SK-N-DZ (cell line): ENCODE measurements at places on chromosomes 6 and 20.

DNA sequence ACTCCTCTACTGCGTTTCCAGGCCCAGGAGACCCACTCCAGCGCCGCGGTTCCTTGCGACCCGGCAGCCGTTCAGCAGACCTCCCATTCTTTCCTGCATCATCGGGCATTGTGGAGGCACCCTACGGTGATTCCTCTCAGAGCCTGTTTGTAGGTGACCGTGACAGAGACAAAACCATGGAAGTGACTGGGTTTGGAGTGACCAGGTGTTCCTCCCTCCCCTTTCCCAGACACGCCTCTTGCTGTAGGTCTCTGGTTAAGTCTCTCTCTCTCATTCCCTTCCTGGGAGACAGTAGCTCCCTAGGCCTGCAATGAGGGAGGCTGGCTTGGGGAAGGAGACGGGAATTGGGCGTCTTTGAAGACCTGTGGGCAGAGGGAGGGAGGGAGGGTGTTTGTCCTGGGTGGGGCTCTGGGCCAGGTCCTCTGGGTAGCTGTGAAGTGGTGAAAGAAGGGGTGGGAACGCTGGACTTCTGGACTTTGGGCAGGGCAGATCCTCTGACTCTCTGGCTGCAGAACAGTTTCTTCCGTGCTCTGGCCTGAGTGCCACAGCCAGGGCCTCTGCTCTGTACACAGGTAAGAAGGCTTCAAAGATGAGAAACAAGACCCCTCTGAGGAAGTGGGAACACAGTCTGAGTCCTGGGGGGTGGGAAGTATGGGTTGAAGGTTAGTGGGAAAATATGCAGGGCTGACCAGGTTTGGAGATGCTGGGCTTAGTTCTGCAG, 763 bp downstream of the KLC4 start:
- peak; percentile 29 for DNase-seq

DNA sequence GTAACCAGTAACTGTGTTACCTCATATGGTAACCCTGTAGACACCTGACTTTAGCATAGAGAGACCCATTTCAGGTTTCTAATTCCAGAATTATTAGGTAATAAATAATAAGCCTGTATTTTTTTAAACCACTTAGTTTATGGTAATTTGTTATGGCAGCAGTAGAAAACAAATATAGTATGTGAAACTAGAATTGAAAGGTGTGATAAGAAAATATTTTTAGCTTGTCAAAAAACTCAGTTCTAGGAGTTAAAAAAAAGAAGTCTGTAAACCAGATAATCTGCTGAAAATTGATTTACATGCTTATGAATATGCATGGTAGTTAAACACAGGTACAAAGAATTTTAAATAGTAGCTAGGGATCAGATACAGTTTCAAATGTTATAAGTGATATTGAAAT, 695.0 kb upstream of the GJE1 start:
- no peak for DNase-seq

DNA sequence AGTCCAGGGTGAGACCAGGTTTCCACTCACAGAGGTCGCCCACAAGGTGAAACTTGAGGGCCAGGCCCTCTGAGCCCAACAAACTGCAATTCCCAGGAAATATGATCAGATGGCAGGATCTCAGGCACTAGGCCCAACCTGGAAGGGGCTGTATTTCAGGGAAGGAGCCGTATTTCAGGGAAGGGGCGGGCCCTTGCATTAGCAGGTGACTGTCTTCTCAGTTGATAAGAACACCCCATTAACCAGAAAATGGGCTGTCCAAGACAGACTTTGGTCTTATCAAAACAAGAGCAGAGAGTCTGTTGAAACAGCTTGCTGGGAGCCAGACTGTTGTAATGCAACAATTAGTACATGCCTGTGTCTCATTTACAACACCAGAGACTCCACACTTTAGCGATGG, 10.9 kb upstream of the BNIP5 start:
- no peak for DNase-seq

- DNase-seq, result no peak
Observed at GRCh38 chr20:22353586-22353985, 230.8 kb downstream of the FOXA2 start.

GRCh38 chr6:7241709-7242645, 71.0 kb downstream of the SSR1 start:
- DNase-seq, result no peak

GRCh38 chr20:24501764-24502556, 32.5 kb downstream of the SYNDIG1 start:
- peak; percentile 96 for DNase-seq

DNA sequence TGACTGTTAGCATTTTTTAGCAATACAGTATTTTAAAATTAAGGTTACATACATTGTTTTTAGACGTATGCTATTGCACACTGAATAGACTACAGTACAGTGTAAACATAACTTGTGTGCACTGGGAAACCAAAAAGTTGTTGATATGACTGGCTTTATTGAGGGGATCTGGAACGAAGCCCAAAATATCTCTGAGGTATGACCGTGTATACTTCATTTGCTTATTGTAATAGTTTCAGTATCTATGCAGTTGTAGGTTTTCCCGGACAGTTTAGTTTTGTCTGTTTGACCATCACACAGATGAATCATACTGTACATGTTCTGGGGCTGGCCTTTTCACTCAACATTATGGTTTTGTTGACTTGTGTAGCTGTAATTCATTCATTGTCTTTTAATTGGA, 6.9 kb upstream of the ZBTB12 start:
- DNase-seq, result no peak
